ENCODE measurements at places on chromosomes 2 and 18. TPM values are rescaled to one million over a fixed set of nuclear protein-coding genes. Genes with fewer than 3 reads are reported as not detected.
A peak's percentile ranks its signal among the peaks of the same experiment; 100 is the strongest.

GRCh38 chr2:161245671-161246070 is 62.6 kb upstream of the PSMD14 start:
- DNase-seq = no peak
- no peaks in the 10 kb centered on the region for H3K36me3 ChIP-seq
- H3K4me3 ChIP-seq = no peak overlapping the region

DNA sequence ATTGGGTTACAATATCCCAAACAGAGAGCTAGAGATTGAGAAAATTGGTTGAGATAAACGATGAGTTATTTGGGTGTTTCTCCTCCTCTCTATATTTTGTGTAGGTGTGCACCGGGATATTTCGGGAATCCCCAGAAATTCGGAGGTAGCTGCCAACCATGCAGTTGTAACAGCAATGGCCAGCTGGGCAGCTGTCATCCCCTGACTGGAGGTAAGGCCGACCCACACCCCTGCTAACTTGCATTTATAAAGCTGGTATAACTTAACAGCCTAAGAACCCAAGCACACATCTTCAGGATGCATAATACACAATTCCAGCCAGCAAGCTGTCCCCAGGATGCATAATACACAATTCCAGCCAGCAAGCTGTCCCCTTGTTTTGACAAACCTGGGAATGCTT is 124.6 kb upstream of the TTC39C start:
- H3K27me3 ChIP-seq = no peaks in the 10 kb centered on the region
- H3K36me3 ChIP-seq = no peaks in the 10 kb centered on the region
- H3K4me3 ChIP-seq = no peak overlapping the region
- no peak overlapping the region for H3K27ac ChIP-seq

- no peak for DNase-seq
- no peaks in the 10 kb centered on the region for H3K27me3 ChIP-seq
- no peak overlapping the region for H3K4me3 ChIP-seq
Observed at GRCh38 chr18:63149302-63149587, 170.3 kb downstream of the BCL2 start.

MTCL1 gene
- 16.5 TPM for total RNA-seq

DNA sequence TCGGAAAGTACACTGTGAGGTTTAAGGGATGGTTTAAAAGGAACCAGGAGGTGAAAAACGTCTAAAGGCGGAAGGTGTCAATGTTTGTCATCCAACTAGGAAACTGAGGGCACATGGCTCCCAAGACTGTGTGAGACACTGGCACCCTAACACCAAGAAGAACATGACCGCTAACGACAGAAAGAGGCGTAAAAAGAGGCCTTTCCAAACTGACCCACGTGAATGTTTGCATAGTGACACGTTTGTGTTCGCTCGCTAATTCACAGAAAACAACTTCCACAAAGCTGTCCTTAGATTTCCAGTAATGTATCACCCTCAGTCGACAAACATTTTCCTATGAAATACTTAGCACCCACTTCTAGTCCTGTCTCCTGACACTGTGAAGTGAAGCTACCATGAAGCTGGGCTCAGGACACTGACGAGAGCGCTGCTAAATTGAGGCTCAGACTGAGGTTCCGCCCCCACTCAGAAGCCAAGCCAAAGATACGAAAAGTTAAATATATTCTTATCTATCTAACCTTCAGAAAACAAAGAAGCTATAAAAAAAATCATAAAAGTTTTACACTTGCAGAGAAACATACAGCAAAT is 86.5 kb downstream of the ZNF516 start:
- H3K27me3 ChIP-seq = no peaks in the 10 kb centered on the region
- no peak for DNase-seq
- no peak overlapping the region for H3K27ac ChIP-seq
- H3K4me1 ChIP-seq = peaks cover 3% of the 10 kb centered on the region
- H3K36me3 ChIP-seq = no peaks in the 10 kb centered on the region
- no peak overlapping the region for H3K4me3 ChIP-seq

GCFC2 gene
- total RNA-seq = 28.8 TPM

- H3K4me3 ChIP-seq = no peak overlapping the region
- DNase-seq = no peak
- no peaks in the 10 kb centered on the region for H3K4me1 ChIP-seq
- H3K36me3 ChIP-seq = no peaks in the 10 kb centered on the region
Observed at GRCh38 chr18:6444466-6445228, 29.9 kb upstream of the L3MBTL4 start.

- no peaks in the 10 kb centered on the region for H3K36me3 ChIP-seq
- no peaks in the 10 kb centered on the region for H3K4me1 ChIP-seq
- no peak overlapping the region for H3K4me3 ChIP-seq
- no peaks in the 10 kb centered on the region for H3K27me3 ChIP-seq
- no peak overlapping the region for H3K27ac ChIP-seq
Observed at GRCh38 chr2:1687254-1687653, 57.1 kb downstream of the PXDN start.

DNA sequence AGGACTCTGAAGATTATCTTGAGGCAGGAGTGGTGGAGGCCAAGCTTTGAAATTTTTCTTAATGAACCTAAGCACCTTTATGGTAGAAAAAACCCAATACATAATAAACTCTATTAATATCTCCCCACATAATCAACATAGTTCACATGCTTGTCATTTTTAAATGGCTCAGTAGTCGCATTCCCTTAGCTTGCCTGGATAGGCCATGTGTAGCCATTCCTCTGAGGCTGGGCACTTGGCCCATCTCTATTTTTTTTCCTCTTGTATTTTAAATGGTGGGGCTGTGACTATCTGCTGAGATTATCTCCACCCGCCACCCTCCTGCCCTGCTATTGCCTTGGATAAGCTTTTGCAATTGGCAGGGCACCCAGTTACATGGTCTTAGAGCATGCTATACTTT is 143.1 kb downstream of the FHOD3 start:
- no peaks in the 10 kb centered on the region for H3K27me3 ChIP-seq
- H3K4me1 ChIP-seq = no peaks in the 10 kb centered on the region
- no peak overlapping the region for H3K27ac ChIP-seq
- no peaks in the 10 kb centered on the region for H3K36me3 ChIP-seq
- DNase-seq = no peak

GRCh38 chr18:12606592-12607315 is 51.2 kb downstream of the SPIRE1 start:
- H3K27ac ChIP-seq = peak overlapping the region; percentile 94
- peaks cover 6% of the 10 kb centered on the region for H3K4me1 ChIP-seq
- H3K27me3 ChIP-seq = no peaks in the 10 kb centered on the region
- no peak overlapping the region for H3K4me3 ChIP-seq

GRCh38 chr2:197286805-197287595 is 23.6 kb downstream of the ANKRD44 start:
- H3K4me1 ChIP-seq = no peaks in the 10 kb centered on the region
- no peak overlapping the region for H3K4me3 ChIP-seq
- no peaks in the 10 kb centered on the region for H3K36me3 ChIP-seq
- H3K27me3 ChIP-seq = no peaks in the 10 kb centered on the region

DGKD gene
- total RNA-seq = 15.2 TPM

DNA sequence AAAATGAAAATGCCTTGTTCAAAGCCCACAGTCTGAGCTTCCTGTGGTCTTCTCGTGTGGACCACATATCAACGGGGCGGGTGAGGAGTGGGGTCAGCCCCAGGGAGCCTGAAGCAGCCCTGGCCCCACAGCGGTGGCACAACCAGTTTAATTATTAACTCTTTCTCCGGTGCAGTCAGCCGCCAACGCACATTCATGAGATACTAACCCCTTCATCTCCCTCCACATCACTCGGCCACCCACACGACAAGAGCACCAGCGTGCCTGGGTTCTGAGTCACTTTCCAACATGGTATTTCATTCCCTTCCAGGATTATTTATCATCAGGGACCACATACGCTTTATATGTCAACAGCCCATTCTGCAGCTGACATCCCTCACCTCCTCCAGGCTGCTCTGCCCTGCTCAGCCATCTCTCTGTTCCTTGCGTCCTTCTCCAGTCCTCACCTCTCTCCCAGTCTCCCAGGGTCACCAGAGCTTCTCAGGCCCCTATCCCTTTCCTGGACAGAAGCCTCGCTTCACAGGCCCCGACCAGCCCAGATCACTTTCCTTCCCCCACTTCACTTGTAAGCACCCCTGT is 48.0 kb upstream of the ID2 start:
- H3K27me3 ChIP-seq = no peaks in the 10 kb centered on the region
- no peaks in the 10 kb centered on the region for H3K36me3 ChIP-seq
- H3K27ac ChIP-seq = peak overlapping the region; percentile 83
- DNase-seq = peak; percentile 78
- peaks cover 42% of the 10 kb centered on the region for H3K4me1 ChIP-seq

- no peaks in the 10 kb centered on the region for H3K4me1 ChIP-seq
- H3K36me3 ChIP-seq = no peaks in the 10 kb centered on the region
- no peak overlapping the region for H3K27ac ChIP-seq
- no peaks in the 10 kb centered on the region for H3K27me3 ChIP-seq
- no peak for DNase-seq
Observed at GRCh38 chr2:233367586-233367985, 13.3 kb downstream of the DGKD start.

- H3K27me3 ChIP-seq = no peaks in the 10 kb centered on the region
- no peak overlapping the region for H3K4me3 ChIP-seq
- no peak overlapping the region for H3K27ac ChIP-seq
- H3K36me3 ChIP-seq = no peaks in the 10 kb centered on the region
Observed at GRCh38 chr2:121356058-121356640, 71.1 kb upstream of the TFCP2L1 start.

GRCh38 chr2:71688530-71688929 is 235.2 kb downstream of the DYSF start:
- no peak overlapping the region for H3K4me3 ChIP-seq
- DNase-seq = no peak
- H3K4me1 ChIP-seq = peaks cover 4% of the 10 kb centered on the region

EXOC6B gene
- 50.0 TPM for total RNA-seq

GRCh38 chr2:12982149-12982584 is 265.4 kb downstream of the TRIB2 start:
- H3K27ac ChIP-seq = no peak overlapping the region
- no peak overlapping the region for H3K4me3 ChIP-seq
- no peaks in the 10 kb centered on the region for H3K36me3 ChIP-seq
- DNase-seq = no peak
- H3K27me3 ChIP-seq = no peaks in the 10 kb centered on the region
